ENCODE measurements at places on chromosomes 16 and 17.
A peak's percentile ranks its signal among the peaks of the same experiment; 100 is the strongest.

DNA sequence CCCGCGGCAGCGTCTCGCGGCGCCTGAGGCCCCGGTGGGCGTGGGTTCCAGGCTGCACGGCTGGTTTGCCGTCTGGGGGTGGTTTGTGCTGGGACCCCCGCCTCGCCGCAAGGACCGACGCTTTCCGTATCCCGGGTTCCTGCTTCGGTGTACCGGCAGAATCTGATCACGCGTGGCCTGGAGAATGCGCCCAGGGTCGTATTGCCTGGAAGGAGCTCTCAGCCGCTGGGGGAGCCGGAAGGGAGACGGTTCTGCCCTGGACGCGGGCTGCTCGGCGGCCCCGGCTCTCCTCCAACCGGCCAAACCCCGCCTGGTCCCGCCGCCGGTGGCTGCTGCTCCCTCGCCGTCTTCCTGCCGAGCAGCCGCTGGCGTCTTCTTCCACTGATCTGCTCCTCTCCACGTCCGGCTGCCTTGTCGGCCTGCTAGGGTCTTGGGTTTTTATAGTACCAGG is 39.8 kb downstream of the ZNF778 start:
- no peak for DNase-seq

DNA sequence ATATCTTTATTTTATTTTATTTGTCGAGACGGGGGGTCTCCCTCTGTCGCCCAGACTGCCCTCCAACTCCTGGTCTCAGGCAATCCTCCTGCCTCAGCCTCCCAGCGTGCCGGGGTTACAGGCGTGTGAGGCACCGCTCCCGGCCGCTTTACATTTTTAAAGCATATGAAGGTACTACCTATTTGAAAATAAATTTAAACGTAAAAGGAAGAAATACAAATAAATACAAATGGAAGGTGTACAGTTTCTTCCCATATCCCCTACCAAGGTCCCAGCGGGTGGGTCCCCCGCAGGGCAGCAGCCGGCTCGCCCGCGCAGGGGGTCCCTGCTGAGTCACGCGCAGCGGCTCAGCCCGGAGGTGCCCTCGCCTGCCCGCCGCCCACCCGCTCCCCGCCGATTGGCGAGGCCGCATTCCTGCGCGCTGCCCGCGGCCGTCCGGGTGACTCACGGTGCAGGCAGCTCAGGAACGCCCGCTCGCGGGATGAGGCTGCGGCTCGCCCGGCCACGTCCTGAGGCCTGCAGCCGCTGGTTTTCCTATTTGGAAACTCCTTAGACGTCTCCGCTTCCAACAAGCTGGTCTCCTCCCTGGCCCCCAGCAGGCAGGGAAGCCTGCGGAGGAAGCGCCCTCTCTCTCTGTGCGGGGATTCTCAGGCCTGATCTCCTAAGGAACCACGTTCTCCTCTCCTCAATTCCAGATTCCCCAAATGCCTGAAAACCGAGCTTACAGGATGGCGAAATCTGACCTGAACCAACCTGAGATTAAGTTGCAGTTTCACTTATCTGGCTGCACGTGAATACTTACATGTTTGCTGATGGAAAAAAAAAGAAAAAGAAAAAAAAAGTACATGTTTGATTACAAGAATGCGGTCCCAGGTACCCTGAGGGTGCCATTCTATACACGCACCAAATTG is 54.8 kb upstream of the MAP3K14 start:
- peak; percentile 60 for DNase-seq

GRCh38 chr17:69350911-69351310 is 24.0 kb upstream of the ABCA5 start:
- no peak for DNase-seq

DNA sequence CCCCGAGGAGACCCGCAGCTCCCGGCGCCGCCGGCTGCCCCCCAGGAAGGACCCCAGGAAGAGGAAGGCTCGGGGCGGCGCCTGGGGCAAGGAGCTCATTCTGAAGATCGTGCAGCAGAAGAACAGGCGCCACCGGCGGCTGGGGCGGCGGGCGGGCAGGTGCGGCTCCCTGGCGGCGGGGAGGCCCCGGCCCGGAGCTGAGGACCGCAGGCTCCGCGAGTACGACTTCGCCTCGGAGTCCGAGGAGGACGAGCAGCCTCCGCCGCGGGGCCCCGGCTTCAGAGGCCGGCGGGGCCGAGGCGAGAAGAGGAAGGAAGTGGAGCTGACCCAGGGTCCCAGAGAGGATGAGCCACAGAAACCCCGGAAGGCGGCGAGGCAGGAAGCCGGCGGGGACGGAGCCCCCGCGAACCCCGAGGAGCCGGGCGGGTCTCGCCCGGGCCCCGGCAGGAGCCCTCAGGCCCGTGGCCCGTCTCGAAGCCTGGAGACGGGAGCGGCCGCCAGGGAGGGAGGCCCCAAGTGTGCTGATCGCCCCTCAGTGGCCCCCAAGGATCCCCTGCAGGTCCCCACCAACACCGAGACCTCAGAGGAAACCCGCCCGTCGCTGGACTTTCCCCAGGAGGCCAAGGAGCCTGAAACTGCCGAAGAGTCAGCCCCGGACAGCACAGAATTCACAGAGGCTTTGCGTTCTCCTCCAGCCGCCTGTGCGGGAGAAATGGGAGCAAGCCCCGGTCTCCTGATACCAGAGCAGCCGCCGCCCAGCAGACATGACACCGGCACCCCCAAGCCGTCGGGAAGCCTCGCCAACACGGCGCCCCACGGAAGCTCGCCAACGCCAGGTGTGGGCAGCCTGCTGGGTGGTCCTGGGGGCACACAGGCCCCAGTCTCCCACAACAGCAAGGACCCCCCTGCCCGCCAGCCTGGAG is 22.3 kb upstream of the ZFPM1 start:
- DNase-seq, result peak; percentile 55

DNA sequence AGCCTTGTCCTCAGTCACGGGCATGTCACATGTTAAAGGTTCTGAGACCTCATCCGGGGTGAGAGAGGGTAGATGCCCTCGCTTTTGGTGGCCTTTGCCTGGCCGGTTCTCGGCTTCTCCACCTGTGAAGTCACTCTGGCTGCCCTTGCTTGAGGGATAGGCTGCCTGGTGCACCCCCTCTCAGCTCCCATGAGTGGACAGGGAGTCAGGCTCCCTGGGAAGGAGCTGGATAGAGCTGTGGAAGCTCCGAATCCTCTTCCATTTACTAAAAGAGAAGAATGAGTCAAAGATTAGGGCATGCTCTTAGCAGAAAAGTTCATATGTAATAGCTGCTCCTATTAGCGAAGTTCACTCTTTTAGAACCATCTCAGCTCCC is 142.0 kb downstream of the IRX3 start:
- DNase-seq, result no peak

DNA sequence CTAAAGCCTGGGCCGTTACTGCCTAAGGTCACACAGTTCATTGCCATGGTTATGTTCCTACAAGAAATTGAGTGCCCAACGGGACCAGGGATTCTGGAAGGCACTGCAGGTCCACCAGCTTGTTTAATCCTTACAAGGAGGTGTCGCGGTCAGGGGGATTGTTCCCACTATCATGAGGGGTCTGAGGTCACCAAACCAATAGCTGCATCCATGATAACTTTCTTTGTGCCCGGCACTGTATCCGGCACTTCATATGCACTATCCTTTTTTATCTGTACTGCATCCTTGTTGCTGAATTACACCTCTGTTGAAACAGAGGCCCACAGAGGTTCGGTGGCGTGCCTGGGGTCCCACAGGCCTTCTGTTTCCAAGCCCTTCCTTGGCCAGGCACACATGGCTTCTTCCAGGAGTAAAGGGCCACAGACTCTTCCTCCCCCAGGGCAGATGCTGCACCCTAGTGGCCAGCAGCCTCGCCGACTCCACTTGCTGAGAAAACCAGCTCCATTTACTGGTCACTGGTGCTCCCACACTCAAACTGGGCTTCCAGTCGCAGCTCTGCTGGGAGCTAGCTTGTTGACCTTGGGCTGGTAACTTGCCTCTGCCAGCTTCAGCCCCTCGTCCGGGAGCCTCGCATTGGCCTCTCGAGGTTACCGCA is 82.0 kb upstream of the PLCG2 start:
- DNase-seq, result peak; percentile 8

- DNase-seq, result no peak
Observed at GRCh38 chr16:86395477-86395876, 114.8 kb upstream of the FOXF1 start.

DNA sequence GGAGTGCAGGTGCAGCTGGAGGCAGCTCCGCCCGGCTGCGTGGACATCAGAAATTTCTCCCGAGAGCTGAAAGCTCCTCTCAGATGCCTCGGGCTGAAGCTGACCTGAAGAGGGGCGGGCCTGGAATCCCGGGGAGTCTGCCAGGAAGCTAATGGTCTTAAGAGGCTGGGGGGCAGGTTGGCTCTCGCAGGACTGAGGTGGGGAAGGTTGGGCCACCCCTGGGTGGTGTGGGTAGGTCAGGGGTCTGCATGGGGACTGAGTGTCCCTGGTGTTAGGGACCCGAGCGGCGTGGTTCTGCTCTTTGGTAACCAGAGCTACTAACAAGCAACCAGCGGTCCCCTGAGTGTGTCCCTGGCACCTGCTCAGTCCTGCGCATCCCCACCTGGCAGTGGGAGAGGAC is 3.5 kb downstream of the CHMP6 start:
- peak; percentile 3 for DNase-seq

GRCh38 chr17:50154604-50155003 is 4.1 kb upstream of the PPP1R9B start:
- DNase-seq, result no peak

- no peak for DNase-seq
Observed at GRCh38 chr16:86823125-86823524, 244.8 kb downstream of the FOXL1 start.

GRCh38 chr16:80804526-80805383 is at the start of gene CDYL2:
CDYL2 (minus strand) TSS chr16:80804598; CDS start chr16:80804173, 425 bp downstream.
- peak; percentile 14 for DNase-seq
